ENCODE measurements at places on chromosomes 5 and 9.

DNA sequence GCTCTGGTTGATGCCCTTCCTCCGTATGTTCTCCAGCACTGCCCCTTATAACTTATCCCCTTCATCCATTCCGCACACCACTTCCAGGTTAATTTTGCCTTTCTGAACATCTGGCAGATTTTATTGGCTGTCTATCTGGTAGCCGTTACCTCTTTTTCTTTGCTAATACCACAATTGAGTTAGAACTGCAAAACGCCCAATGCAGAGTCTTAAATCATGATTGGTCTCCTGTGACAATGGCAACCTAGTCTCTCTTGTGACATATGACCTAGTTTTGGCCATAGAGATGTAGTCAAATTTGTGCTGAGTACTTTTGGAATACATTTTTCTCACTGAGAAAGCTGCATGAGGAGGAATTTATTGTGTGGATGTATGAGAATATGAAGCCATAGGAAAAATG, 365.7 kb upstream of the PRR16 start:
- no peak for DNase-seq

DNA sequence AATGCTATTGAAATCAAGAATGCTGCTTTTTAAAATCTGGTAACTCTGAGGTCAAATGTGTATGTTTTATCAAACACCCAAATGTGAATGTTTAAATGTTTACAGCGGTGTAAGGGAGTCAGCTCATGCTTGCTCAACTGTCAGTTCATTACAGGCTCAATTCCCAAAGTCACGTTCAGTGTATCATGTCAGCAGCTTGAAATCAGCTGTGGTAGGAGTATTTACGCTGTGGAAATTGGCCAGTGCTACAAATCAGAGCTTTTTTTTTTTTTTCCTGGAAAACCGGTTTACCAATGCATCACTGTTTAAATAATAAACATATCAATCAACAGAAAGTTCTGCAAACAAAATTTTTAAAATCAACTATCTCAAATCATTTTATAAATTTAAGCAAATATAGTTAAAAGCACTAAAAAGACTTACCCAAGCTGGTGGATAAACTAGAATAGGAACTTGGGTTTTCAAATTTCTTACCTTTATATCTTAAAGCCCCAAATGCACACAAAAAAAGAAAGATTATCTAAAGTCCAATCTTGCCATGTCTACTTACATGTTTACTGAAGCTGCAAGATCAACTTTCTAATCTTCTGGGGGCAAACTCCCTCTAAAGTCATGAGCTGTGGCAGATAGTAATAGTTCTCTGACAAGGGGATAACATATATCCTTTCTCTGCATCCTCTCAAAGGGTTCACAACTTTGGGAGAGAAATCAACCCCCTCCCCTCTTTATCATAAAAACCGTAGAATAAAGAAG, 57.6 kb upstream of the GRAMD2B start:
- DNase-seq = no peak

DNA sequence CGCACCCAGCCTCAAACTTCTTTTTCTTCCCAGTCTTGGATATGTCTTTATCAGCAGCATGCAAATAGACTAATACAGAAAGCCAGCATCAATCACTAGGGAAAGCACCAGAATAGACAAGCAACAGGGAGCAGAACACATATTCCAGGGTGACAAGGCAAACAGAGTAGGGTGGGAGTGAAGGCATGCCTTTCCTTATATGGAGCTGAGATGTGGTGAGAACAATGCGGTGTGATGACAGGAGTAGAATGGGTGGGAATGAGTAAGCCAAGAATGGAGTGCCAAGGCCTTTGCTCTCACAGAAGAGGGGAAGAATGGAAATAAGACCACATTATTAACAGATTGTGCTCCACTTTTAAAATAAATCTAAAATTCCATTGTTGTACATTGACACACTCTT, 115.6 kb downstream of the CETN3 start:
- no peak for DNase-seq

DNA sequence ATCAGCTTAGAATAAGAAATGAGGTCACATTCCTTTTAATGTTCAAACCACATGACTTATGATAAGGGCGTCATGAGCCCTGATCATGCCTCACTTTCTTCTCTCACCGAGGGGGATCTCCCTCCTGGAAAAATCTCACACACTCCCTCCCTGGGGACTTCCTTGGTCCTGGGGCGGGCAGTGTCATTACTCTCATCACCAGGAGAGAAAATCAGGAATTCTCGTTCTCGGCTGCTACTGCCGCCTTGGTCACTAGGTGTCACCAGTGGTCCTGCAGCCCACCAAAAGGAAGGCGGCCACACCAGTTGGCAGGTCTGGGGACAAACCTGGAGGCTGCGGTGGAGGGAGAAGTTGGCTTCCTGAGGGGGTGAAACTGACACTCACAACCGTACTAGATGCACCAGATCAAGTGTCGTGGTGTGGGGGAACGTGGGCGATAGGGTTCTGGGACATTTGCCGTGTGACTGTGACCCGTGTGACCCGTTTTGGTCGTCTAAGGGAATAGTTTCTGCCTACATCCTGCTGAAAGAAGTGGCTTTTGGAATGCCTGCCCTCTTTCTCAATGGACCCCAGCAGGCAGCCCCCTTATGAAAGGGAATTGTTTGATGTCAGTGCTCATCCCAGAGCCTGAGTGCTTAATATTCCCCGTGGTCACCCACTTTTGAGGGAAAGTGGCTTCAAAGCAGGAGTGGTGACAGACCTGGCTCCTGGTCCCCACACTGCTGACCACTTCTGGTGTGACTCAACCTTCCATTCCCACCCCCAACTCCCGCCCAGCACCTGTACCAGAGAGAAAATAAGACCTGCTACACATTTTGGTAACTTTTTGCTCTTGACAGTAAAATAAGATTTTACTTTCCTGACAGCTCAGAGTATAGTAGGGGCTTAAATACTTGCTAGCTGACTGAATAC, 63.2 kb downstream of the ACER2 start:
- no peak for DNase-seq

DNA sequence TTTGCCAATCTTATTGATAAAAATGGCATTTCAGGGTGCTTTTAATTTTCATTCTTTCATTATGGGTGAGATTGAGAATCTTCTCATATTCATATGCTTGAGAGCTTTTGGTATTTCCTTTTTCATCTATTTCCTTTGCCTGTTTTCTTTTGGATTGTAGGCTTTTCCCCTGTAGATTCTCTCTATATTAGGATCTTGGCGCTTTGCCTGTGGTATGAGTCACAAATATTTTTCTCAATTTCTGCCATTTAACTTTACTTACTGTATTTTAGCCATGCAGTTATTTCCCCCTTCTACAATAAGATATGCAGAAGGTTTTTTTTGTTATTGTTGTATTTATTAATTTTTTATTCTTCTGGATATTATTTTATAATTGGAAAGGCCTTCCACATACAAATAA, 21.5 kb upstream of the KLF9 start:
- DNase-seq = no peak

- no peak for DNase-seq
Observed at GRCh38 chr5:83740741-83741140, 20.1 kb upstream of the HAPLN1 start.

DNA sequence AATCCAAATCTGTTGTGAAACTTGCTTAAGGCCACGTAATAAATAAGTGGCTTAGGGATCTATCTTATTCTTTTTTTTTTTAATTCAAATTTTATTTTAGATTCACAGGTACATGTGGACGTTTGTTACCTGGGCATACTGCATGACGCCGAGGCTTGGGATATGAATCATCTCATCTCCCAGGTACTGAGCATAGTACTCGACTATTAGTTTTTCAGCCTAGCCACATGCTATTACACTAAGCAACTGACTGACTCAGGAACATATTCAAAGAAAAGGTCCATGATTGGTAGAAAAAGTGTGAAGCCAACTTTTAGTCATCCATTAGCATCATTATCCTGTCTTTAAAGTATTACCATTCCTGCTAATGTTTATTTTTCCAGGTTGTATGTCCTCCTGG, 1103.5 kb upstream of the DMAC1 start:
- no peak for DNase-seq

GRCh38 chr5:134113902-134114875, at the start of gene TCF7:
Gene TCF7, plus strand, starts transcription at chr5:134114681. Its CDS starts 226 bp downstream, at chr5:134114907.
- peak; percentile 74 for DNase-seq

DNA sequence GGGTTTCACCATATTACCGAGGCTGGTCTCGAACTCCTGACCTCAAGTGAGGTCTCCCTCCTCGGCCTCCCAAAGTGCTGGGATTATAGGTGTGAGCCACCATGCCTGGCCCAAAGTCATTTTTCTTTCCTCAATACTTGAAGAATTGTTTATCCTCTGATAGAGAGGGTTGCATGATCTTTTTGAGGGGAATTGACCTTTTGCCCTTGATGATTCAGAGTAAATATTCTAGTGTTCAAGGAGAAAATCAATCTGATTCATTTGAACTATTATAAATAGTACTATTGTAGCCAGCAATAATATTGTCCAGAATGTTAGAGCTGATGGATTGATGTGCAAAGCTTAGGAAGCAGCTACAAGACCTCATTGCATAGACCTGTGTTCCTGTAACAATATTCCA, 47.1 kb downstream of the UGCG start:
- no peak for DNase-seq

DNA sequence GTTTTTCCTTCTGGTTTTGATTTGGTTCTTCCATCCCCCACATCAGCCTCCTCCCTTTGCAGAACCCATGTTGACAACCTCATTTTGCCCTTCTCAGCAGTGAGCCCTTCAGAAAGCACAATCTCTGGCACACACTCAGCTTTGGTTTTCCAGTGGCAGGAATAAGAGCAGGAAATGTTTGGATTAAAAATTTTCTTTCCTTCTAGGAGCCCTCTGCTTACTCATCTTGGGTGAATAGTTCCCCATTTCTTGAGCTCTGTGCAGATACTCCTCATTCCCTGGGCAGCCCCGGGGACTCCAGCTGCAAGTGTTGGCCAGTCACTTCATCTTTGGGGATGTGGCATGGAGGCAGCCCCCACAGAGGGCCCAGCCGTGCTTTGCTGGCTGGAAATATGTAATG, 170.5 kb downstream of the NR3C1 start:
- no peak for DNase-seq

GRCh38 chr5:158499075-158499891, 600.4 kb downstream of the EBF1 start:
- DNase-seq = no peak

DNA sequence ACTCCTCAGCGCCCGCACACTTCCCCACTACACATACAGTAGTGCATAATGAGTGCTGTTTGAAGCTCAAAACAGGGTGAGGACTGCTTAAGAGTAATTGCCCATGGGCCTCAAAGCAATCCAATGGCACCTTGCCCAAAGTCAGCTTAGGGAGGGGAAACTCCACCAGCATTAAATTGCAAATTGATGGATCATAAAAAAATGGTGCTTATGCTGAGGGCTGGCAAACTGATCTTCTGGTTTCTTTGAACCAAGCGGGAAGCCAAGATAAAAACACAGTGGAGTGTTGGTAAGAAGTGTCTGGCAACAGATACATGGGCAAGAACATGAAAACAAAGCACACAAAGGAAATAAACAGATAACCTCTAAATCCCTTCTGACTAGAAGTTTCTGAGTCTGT, 28.0 kb downstream of the TLE1 start:
- DNase-seq = no peak

DNA sequence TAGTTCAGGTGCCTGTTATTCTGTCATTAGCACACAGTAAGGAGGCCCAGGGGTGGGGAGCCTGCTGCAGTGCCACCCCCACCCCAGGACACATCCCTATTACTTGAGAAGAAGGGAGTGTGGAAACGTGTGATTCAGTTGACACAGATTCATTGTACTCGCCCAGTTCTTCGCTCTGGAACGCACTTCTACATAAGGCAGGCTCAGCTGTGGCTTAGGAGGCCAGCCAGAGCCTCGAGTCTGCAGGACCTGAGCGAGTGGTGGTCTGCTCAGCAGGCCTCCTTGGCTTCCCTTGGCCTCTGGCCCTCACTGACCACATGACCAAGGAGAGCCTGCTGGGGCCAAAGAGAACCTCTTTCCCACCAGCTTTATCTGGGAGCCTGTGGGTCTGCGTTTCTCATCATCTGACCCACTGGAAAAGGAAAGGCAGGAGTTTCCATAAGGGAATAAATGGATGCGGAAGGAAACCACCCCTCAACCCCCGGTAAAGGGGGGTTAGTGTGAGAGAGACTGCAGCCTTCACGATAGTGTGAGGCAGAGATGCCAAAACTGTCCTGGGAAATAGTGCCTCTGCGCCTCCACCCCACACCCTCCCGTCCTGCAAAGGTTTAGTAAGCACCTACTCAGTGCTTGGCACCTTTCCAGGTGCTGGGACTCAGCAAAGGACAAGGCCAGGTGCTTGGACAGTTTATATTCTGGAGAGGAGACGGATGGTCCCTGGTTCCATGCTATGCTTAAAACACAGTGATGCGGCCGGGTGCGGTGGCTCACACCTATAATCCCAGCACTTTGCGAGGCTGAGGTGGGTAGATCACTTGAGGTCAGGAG, 73.7 kb downstream of the PPARGC1B start:
- DNase-seq = no peak

DNA sequence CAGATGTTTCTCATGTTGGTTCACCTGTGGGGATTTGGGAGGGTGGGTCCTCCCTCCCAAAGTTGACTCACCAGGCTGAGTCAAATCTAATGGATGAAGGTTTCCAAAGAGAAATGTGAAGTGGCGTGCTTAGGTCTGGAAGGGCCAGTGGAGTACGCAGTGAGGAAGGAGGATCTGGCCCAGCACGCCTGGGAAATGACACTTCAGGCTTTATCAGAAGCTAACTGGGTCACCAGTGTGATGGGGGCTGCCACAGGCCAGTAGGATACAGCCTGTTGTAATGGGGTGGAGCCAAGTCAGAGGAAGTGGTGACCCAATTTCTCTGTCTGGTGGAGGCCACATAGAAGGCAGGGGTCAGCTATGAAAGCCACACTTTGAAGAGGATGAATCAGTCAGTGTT, 18.0 kb downstream of the POLR1E start:
- no peak for DNase-seq

- DNase-seq = no peak
Observed at GRCh38 chr9:136881691-136882108, 4.6 kb upstream of the TRAF2 start.

GRCh38 chr9:80883826-80884579, 805.3 kb downstream of the TLE1 start:
- DNase-seq = no peak

DNA sequence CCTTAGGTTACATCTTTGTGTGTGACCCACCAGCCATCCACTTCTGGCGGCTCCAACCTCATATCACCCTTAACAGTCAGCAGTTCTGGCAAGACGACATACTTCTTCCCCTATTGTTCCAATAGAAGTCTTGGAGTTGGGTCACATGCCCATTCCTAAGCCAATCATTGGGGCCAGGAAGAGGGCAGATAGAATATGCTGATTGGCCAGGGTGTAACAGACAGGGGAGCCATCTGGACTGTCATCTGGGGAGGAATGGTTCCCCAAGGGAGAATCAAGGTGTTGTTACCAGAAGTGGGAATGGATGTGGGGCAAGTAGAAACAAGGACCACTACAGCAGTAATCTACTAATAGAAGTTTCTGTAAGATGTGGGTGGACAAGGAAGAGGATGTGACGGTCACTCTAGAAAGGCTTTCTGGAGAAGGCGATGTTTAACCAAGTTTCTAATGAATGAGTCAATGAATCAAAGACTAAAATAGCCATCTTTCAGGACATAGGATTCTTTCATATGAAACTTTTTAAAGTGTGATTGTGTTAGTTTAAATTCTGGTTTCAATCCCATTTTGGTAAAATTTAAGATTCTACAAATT, 200.4 kb downstream of the ARHGAP26 start:
- no peak for DNase-seq

GRCh38 chr5:116859666-116860320, 285.2 kb upstream of the SEMA6A start:
- no peak for DNase-seq

- no peak for DNase-seq
Observed at GRCh38 chr9:2934241-2934650, 90.4 kb upstream of the PUM3 start.

- DNase-seq = no peak
Observed at GRCh38 chr5:157309796-157310195, 43.9 kb downstream of the CYFIP2 start.

All from activated gamma-delta T cell (primary cell).